ENCODE measurements at places on chromosomes 7 and 10.

GRCh38 chr7:30091491-30091912, 43.3 kb upstream of the MTURN start:
- no peak for DNase-seq

DNA sequence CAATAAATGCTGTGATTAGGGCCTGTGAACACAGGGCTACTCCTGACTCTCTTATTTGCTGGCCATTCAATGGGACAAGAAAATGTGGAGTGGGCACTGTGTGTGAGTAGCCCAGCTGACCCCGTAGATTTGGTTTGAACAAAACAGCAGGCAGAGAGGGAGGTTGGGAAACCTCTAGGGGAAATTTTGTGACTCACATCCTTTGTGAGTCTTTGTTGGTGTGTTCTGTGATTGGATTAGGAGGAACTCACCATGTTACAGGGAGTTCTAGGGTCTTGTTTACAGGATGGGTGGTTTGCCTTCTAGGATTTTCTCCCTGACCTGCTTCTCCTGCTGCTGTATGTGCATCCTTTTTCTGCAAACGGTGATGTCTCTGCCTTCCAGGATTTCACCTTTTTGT, 128.3 kb upstream of the MKI67 start:
- DNase-seq, result no peak

DNA sequence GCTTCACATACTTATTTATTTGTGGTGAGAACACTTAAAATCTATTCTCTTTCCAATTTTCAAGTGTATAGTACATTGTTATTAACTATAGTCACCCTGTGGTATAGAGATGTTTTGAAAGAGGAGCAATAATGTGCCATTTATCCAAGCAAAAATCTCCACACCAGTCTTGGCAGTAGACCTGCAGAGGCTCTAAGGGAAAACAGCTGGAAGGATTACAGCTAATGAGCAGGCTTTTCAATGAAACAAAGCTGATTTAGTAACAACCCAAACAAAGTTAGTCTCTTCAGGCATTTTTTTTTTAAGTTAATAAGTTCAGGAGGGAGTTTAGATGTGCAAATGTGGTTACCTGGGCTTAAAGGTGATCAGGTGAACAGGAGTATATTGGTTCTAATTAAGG, 101.9 kb downstream of the EVX1 start:
- DNase-seq, result no peak

DNA sequence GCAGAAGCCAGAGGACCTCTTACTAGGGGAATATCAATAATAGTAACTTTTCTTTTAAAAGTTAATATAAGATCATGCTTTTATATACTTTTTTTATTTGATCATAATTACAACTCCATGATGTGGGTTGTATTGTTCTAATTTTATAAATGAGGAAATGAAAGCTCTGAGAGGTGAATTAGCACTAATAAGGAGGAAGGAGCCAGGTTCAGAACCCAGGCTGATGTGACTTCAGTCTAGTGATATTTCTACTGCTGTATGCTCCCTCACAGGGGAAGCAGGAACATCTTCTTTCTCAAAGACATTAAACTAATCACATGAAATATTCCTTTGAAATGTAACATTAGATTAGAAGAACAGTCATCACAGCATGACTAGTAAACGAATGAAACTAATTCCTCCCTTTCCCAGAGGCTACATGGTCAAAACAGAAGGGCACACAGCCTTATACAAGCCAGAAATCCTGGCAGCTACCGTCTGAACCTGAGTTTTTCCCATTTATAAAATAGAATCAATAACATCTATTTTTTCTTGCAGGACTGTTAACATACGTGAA, 81.4 kb upstream of the GJD4 start:
- DNase-seq, result no peak

DNA sequence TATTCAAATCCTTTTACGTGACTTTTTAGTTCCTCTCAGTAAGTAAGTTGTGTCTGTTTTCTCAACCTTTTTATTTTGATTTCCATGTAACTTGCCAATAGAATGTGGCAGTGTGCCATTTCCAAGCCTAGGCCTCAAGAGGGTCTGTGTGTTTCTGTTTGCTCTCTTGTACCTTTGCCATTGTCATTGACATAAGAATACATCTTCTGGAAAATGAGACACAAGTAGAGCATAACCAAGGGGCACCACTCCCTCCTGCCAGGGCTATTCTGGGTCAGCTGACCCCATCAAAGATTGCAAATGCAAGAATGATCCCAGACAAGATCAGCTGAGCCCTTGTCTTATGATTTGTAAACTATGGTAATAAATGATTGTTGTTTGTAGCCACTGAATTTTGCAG, 524.0 kb downstream of the IPMK start:
- no peak for DNase-seq

DNA sequence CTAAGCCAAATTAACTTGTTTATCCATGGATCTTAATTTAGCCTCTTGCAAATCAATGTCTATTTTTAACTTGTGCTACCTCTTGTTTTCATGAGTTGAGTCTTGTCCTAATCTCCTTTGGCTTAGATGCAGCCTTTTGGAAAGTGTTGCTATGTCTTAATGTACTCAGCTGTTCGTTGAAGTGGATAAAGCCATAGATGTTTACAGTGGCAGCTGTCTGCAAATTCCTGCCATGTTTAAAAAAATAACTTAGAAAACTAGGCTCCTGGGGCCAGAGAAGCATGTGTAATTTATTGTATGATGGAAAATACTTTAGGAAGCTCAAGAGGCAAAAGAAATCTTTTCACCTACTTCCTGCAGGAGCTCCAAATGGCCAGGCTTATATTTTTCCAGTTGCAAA, 253.1 kb upstream of the RHOBTB1 start:
- no peak for DNase-seq

DNA sequence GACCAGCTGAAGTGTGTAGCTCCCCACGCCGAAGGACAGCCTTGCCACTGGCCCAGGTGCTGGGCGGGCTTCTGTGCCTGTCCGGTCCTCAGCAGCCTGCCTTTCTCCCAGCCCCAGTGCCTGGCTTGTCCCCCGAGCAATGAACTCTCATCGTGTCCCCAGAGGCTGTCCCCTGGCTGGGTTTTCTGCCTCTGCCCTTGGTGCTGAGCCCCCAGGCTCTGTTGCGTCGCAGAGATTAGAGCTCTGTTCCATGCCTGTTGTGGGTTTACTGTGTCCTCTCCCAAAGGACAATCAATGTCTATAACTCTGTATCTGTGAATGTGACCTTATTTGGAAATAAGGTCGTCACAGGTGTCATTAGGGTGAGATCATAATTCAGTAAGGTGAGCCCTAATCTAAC, 226.1 kb upstream of the SHH start:
- no peak for DNase-seq

- no peak for DNase-seq
Observed at GRCh38 chr7:135098391-135098790, 49.5 kb upstream of the TMEM140 start.

DNA sequence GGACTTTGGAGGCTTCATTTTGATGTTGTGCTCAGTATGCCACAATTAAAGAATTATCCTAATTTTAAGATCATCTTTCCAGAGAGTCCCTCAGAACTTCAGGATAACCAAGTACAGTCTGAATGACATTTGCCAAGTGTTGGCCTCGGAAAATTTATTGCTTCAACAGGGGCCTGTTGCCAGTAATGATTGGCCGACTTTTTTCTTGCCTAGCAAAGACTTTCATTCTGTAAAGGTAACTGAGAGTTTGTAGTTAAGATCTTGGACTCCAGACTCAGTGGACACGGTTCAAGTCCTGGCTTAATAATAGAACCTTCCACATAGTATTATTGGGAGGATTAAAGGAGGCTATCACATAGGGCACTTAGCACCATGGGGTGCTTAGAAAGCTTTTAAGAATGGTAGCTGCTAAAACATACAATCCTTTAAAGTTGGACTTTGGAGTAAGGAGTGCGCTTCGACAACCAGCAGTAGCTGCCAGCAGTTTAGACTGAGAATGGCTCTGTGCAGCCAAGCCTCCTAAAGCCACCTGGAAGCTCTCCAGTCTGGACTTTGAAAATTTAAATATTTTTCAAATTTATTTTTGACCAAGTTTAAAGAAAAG, 90.0 kb downstream of the PLCE1 start:
- no peak for DNase-seq

GRCh38 chr7:130593033-130593432, 75.5 kb downstream of the COPG2 start:
- no peak for DNase-seq

- DNase-seq, result no peak
Observed at GRCh38 chr7:36777062-36777461, 52.8 kb upstream of the AOAH start.

DNA sequence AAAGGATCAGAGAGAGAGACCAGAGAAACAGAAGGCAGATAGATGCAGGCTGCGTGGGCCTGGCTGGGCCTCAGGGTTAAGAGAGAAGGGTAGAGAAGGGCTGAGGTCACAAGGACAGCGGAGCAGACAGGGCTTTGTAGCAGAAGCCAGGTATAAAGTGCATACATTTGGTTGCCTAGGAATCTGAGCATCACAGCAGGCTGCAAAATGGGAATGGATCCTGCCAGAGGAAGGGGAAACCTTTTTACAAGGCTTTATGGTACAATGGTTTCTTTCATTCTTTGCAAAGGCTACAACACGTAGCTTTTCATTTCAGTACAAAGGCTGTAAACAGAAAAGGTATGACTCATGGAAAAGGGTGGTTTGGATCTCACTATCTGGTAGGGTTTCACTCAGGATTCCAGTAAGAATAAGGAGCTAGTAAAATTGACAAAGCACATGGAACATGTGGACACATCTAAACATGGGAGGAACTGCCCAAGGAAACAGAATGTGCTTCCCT, 275.1 kb downstream of the DOCK4 start:
- no peak for DNase-seq

- DNase-seq, result no peak
Observed at GRCh38 chr10:51606825-51607462, 92.5 kb downstream of the CSTF2T start.

GRCh38 chr7:39535720-39536119, 30.5 kb upstream of the YAE1 start:
- DNase-seq, result no peak

DNA sequence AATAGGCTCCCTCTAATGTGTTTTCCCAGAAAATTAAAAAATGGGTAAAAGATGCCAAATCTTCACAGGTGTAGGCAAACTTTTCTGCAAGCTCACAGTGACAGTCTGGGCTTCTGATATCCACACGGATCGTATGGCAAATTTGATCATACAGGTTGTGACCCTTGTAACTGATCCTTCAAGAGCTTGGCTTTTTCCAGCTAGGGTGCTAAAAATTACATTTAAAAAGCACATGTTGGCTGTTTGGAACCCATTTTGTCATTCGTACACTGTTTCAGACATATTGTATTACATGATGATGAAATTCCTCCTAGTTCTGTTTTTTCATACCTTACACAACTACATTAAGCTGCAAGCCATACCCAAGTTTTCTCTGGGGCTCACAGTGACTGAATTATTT, 138.7 kb downstream of the GFRA1 start:
- no peak for DNase-seq

DNA sequence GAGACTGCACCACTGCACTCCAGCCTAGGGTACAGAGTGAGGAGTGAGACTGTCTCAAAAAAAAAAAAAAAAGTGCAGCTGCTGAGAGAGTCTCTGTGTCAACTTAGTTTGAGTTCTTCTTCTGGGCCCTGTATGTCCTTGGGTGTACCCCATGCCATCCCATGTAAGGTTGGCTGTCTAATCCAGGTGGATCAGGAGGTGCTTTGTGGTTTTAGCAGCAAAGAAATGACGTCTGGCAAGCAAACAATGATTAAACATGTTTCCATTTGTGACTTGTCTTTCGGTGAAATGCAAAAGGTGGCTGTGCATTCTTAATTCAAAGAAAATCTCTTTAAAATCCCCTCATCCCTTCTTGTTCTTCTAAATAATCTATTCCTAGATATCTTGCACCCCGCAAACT, 255.9 kb downstream of the ANKRD30A start:
- DNase-seq, result no peak

DNA sequence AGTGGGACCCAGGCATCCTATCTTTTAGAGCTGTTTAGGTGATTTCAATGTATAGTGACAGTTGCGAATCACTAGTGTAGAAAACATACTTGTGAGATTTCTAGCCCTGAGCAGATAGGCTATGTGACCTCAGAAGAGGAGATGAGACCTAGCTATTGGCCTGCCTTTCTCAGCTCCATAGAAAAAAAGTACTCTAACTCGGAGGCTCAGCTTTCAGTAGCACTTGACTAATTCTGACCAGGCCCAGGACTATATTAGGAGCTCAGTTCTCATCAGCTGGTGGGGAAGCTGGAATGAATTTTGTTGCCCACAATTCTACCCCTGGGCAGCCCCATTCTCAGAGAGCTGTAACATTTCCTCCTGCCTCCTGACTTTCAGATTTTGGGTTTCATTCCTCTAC, 179.9 kb upstream of the NAMPT start:
- no peak for DNase-seq

GRCh38 chr7:111041577-111041976, 49.4 kb upstream of the LRRN3 start:
- no peak for DNase-seq
